Stimulated activated CD8-positive, alpha-beta memory T cell treated with anti-CD3 and anti-CD28 coated beads, Interleukin-2, amount 100 ng/mL, for 1 hour (primary cell): ENCODE measurements at places on chromosomes 11 and 22.

- no peak for DNase-seq
These were observed 1196.2 kb upstream of the TENM4 start for GRCh38 chr11:80636999-80637398.

DNA sequence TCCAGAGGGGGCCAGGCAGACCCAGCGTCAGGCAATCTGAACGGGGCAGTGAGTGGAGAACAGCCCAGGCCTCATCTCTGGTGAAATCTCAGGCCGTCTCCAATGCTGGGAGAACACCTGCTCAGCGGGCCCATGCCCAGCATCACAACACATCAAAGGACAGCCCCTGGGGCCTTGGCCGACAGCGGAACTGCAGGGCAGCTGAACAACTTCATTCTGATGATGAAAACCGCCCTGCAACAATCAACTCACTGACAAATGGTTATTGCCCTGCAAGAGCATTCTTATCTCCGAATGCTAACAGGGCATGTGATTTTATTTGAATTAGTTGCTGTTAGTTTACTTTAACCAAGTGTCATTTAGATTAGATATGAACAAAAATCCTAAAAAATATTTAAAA, 14.6 kb downstream of the CELSR1 start:
- DNase-seq, result no peak

GRCh38 chr11:119126675-119127268, 5.4 kb downstream of the HINFP start:
- DNase-seq, result no peak

DNA sequence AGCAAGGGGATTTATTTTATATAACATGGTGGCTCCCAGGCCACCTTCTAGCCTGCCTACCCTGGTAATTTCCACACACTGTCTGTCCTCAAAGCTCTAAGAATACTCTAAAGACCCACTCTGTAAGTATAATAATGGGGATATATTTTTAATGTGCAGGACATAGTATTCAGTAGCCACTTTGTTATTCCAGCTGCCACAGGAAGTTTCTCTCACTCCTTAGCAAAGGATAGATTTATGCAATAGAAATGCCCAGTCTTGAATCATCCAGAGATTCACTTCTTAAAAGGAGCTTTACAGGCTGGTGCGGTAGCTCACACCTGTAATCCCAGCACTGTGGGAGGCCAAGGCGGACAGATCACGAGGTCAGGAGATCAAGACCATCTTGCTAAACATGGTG, 68.4 kb upstream of the LDLRAD3 start:
- DNase-seq, result no peak

- no peak for DNase-seq
These were observed 915 bp downstream of the FEZ1 start for GRCh38 chr11:125494974-125495725.

GRCh38 chr11:33936725-33937604, 45.1 kb upstream of the LMO2 start:
- no peak for DNase-seq

GRCh38 chr11:66862559-66863037, 5.7 kb downstream of the LRFN4 start:
- no peak for DNase-seq

DNA sequence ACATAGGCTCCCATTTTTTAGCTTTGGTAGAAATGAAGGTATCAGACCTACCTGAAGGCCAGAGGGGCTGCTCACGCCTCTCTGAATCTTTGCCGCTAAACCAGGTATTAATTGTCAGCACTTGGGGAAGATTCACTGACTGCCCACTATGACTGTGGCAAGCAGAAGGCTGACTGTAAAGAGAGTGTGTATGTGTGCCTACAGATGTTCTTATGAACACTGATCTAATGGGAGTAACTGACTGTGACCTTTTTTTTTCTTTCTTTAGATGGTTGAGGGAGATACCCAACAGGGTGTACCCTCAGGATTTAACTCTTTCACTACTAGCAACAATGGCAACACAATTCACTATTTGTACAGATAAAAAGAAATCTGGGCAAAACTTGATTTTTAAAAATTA, at the start of gene RAG2:
Gene RAG2 (minus strand): TSS at position 186 of the 400 bp plus-strand sequence. CDS start 4,068 bp downstream, outside the sequence.
- no peak for DNase-seq

- no peak for DNase-seq
These were observed 1437.2 kb downstream of the TBC1D22A start for GRCh38 chr22:48199667-48200066.

GRCh38 chr11:118851970-118852369, 31.7 kb upstream of the CXCR5 start:
- DNase-seq, result no peak

DNA sequence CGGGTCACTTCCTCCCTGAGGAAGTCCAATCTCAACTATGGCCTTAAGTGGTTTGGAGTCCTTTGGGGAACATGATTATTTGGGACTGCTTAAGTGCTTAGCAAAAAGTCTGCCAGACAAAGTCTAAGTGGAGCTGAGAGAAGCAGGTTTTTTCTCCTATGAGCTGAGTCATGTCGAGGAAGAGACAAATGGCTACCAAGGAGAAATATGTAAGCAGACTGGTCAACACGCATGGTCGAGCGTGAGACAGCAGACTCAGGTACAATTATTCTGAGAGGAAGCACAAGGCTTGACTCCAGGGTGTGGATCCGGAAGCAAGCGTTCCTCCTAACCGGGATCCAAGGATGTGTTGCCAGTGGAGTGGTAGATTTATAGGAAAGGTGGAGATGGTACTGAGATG, 30.6 kb downstream of the UBASH3B start:
- no peak for DNase-seq

GRCh38 chr22:42080287-42080686, 787 bp downstream of the SMDT1 start:
- no peak for DNase-seq
